ENCODE measurements at places on chromosomes 16 and 17. TPM values are rescaled to one million over a fixed set of nuclear protein-coding genes. Genes with fewer than 3 reads are reported as not detected.

Gene THOC6
- 11.0 TPM for polyA plus RNA-seq

Gene FBXO39
- 0.07 TPM for polyA plus RNA-seq

Gene TBC1D3E
- polyA plus RNA-seq: not detected

Gene WSCD1
- polyA plus RNA-seq: 1.0 TPM

Gene SDK2
- polyA plus RNA-seq: 0.04 TPM

Gene OTOP2
- polyA plus RNA-seq: not detected

Gene HBM
- polyA plus RNA-seq: not detected

Gene ZPBP2
- not detected for polyA plus RNA-seq

DNA sequence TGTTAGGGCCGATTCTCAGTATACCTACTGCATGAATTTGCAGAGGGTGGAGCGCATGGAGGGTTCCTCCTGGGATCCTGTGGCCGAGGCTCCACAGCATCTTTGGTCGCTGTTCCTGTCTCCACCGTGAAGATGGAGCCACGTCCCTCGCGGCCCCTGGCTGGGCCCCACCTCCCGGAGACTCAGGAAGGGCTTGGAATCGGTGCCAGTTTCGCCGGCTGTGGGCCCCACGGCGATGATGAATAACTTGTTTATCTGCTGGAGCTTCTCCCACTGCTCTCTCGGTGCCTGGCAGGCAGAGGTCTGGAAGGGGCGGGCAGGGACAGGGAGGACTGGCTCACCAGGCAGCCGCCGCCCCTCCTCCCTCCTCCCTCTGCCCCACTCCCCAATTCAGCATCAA lies 8.1 kb downstream of the SLC5A11 start:
- DNase-seq: no peak

DNA sequence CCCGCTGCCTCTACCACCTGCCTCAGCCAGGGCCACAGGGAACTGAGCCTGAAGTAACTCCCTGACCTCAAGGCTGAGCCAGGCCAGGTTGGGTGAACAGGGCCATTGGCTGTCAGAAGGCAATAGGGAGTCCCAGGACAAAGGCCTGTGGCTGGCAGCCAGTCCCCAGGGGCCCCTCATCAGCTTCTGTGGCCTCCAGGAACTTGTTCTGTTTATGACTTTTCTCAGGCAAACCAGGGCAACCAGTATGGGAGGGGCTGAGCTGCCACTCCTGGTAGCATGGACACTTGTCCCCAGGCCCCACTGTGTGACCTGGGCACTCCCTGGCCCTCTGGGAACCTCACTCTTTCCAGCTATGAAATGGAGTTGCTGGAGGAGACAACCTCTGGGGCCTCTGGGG lies 40.1 kb downstream of the CPNE2 start:
- DNase-seq: no peak

GRCh38 chr16:66359811-66360608 lies 6.5 kb upstream of the CDH5 start:
- DNase-seq: no peak

GRCh38 chr16:26802965-26803364 lies 263.8 kb upstream of the C16orf82 start:
- no peak for DNase-seq

- no peak for DNase-seq
Measured at GRCh38 chr16:4465977-4466779, 8.2 kb downstream of the NMRAL1 start.

- DNase-seq: no peak
Measured at GRCh38 chr17:32461853-32462617, 17.7 kb downstream of the PSMD11 start.

DNA sequence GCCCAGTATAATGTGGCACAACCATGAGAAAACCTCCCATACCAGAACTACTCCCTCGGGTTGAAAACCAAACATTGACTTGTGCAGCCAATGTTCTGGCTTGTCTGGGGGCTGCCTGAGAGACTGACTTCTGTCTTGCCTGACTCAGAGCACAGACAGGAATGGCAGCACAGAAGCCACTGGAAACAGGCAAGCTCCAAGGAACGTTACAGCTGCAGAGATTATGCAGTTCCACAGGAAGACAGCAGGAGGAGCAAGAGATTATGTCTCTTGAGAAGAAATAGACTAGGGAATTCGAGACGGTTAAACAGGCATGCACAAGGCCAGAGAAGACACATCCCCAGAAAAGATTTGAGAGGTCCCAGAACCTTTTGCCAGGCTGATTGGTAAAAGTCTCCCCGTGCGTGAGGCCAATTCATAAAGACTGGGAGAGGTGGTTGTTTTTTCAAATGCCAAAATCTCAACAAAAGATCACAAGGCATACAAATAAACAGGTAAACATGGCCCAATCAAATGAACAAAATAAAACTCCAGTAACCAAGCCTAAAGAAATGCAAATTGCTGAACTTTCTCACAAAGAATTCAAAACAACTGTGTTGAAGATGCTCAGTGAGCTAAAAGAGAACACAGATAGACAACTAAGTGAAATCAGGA lies 90.6 kb upstream of the CDH5 start:
- no peak for DNase-seq

DNA sequence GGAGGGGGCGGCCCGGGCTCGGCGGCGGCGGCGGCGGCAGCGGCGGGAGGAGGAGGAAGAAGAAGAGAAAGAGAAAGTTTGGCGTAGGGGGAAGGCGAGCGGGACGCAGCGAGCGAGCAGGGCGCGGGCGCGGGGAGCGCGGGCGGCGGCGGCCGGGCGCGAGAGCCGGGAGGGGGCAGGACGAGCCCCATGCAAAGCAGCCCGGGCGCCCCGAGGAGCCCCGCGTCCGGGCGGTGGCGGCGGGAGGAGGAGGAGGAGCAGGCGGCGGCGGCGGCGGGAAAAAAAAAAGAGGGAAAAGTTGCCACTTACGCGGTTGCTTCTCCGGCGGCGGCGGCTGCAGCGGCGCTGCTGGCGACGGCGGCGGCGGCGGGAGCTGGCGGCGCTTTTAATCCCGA lies 10.3 kb upstream of the ZFHX3 start:
- DNase-seq: no peak

DNA sequence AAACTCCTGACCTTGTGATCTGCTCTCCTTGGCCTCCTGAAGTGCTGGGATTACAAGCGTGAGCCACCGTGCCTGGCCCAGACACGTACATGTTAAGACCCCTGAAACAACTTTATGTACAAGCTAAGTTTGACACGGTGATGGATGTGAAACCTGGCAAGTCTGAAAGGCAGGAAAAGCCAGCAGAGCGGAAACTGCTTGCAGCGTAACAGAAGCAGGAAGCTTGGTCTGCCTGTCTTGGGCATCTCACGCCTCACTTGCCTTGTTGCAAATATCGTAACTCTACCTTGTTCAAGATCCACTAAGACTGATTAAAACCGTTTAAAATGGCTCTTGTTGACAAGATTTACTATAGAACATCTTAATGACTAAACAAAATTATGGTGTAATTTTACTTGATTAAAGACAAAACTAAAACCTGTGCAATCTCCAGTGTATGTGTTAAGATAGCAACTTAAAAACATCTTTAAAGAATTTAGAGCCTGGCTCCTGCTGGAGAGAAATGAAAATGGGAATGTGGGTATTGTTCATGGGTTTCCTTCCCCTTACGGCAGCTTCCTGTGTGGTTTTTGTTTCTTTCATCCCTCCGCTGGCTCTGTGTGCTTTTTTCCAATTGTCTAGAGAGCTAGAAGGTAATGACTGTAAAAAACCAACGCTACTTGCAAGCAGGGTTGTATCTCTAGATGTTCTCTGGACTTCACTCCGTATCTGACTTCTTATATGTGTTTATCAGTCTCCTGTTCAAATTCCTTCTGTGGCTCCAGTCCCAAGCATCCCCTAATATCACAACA lies 477.6 kb downstream of the XYLT1 start:
- no peak for DNase-seq

DNA sequence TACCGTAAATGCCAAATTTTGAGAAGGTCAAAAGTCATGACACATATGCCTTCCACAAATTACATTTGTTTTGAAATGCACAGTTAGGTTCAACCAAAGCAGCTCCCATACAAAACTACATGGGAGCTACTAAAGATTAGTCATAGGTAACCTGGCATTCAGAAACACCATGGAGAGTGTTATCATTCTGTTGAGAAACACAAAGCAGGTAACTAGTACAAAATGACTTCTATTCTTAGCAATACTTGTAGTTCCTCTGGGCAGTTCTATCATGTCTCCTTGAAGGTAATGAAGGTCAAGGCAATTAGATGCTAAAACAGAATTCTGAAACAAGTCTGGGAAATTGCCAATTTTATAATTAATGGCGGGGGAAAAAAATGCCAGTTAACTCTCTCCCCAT lies 39.4 kb downstream of the KCNJ16 start:
- DNase-seq: no peak

DNA sequence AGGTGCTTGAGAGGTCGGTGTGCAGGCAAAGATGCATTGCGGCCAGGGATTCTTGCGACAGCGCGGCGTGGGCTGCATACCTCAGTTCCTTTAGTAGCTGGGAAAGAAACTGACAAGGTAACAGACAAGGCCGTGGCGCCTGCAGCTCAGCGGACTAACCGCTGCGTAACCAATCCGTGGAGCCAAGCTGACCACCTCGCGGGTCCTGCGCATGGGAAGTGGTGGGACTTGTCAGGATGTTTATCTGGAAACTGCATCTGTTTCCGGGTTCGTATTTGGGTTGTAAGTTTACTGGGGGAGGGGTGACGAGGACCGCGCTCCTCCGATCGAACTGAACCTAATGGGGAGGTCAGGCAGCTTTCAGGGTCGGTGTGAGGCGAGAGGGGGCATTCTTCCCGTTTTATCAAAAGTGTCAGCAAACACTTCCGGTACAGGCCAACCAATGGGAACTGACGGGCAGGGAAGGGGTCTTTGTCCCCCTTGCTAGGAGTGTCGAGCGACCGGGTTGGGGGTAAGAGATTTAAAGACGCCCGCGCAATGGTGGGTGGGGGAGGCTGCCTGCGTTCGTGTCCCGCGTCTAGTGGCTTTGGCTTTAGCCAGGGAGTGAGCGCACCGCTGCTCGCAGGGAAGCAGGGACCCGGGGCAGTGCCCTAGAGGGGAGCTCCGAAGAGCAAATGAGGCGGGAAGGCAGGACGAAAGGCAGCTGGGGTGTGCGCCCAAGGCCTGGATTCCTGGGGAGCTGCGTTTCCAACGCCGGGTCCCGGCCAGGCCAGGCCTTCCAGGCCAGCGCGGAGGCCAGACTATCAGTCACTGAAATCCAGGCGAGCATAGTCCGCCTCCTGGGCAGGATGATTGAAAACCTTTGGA lies 7.0 kb downstream of the IRX6 start:
- no peak for DNase-seq

DNA sequence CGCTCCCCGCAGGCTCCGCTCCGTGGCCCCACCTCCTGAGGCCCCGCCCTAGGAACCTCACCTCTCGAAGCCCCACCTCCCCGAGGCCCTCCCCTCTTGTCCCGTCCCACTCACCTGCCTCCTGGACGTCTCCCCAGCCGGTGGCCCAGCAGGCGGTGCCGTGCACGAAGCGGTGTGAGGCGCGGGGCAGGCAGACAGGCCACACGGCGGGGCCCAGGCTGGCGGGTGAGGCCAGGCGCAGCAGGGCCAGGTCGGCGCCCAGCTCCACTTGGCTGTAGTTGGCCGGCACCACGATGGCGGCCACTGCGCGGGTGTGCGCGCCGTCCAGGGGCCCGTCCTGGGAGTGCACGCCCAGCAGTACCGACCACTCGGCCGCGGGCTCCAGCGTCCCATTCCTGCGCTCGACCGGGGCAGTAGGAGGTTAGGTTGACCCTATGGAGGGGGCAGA lies 1.6 kb downstream of the PRSS36 start:
- no peak for DNase-seq

- no peak for DNase-seq
Measured at GRCh38 chr17:44733753-44734152, 25.0 kb upstream of the ADAM11 start.

DNA sequence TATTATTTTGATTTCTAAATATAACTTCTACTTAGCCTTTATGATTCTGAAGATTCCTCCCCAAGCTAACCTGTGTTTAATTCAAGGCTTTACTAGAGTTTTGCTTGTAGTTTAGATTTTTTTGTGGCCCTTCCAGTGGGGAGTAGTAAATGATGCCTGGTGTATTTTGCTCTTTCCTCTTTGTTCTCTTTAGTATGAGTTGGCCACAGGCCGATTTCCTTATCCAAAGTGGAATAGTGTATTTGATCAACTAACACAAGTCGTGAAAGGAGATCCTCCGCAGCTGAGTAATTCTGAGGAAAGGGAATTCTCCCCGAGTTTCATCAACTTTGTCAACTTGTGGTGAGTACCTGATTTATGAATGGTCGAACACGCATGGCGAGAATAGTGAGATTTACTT lies 108.3 kb downstream of the MAP2K4 start:
- no peak for DNase-seq

- DNase-seq: no peak
Measured at GRCh38 chr16:47236716-47237115, 93.0 kb upstream of the NETO2 start.

- no peak for DNase-seq
Measured at GRCh38 chr16:17453364-17454038, 17.3 kb downstream of the XYLT1 start.

- no peak for DNase-seq
Measured at GRCh38 chr17:15432807-15433611, 34.4 kb downstream of the CDRT4 start.

DNA sequence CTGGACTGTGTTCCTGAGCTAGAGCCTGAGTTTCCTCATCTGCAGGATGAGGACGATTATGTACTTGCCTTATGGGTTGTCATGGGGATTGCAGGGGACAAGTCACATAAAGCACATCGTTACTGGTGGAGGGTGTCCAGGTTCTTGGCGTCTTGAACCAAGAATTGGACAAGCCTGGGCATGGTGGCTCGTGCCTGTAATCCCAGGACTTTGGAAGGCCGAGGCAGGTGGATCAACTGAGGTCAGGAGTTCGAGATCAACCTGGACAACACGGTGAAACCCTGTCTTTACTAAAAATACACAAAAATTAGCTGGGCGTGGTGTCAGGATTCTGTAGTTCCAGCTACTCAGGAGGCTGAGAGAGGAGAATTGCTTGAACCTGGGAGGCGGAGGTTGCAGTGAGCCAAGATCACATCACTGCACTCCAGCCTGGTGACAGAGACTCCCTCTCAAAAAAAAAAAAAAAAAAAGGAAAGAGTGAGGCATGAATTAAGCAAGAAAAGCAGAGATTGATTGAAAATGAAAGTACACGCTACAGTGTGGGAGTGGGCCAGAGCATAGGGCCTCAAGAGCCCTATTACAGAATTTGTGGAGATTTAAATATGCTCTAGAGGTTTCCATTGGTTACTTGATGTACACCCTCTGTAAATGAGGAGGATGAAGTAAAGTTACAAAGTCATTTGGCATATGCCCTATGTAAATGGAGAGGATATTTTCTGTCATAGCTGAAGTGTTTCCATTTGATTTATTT lies 30.7 kb downstream of the ADGRG5 start:
- DNase-seq: no peak

- no peak for DNase-seq
Measured at GRCh38 chr17:70278844-70279462, 109.6 kb downstream of the KCNJ2 start.

GRCh38 chr16:10933865-10934264 lies 8.4 kb downstream of the DEXI start:
- DNase-seq: no peak

DNA sequence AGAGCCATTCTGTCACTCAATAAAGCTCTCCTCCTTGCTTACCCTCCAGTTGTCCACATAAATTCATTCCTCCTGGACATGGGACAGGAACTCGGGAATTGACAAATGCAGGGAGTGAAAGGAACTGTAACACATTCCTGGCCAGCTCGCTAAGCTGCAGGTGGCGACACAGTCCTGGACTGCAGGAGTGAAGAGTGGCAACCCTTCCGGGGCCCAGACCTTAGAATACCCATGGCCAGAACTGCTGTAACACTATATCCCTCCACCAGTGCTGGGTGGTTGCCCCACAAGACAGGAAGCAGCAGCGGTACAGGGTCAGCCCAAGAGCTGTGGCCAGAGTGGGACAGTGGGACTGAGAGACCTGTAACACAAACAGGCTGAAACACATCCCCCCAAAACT lies 30.3 kb upstream of the KIF2B start:
- no peak for DNase-seq
